Calu3 (cell line): ENCODE measurements at places on chromosomes 2 and 18.

DNA sequence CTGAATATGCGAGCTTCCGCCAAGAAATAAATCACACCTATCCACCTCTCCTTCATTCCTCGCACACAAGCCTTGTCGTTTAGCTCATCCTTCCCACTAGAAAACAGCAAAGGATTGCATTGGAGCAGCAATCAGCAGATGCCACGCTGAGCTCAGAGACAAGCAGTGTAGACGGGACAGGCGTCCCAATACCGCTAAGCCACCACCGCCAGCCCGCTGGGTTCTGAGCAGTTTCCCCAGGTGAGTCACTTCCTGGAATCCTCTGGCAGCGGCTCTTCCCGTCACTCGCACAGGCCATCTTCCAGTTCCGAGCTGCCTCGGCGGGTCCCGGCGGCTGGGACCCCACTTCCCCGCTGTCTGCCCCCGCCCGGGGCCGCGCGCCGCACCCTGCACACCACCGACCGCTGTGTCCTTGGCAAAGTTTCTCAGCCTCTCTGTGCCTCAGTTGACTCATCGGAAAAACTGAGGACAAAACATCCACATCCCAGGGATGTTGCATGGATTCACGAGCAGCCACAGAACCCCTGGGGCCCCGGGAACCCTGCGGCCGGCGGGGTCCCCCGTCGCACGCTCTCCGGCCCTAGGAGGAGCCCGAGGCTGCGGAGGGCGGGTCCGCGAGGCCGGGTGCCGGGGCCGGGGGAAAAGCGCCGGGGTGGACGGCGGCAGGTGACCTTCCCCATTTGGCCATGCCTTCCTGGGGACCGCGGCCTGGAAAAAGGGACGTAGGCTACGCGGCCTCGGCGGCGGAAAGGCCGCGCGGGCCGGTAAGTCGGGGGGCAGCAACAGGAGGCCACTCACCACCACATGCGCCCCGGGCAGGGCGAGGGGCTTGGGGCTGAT lies 573 bp downstream of the KDSR start:
- peak; percentile 70 for DNase-seq

DNA sequence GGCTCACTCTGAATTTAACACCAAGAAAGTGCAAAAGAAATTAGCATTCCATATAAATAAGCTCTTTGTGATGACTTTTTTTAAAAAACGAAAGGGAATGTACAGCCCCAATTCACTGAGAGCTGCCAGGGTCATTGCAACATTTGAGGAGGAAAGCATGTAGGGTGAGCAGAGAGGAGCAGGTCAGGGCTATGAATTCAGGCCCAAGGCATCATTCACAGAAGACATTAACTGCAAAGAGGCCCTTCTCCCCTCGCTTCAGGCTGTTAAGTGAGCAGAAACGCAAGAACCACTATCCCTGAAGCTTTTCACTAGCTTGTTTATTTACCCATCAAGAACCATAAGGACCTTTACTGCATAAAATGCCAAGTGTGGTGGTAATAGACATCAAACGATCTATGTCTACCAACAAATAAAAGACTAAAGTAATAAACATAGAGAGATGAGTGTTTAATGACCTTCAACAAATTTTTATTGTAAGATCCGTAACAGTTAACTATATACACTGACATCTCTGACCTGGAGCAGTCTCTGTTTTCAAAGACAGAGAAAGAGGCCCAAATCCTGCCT lies 333.1 kb upstream of the HNRNPA3 start:
- no peak for DNase-seq

- DNase-seq = peak; percentile 70
Observed at GRCh38 chr2:182077448-182078142, 91.9 kb downstream of the PPP1R1C start.

GRCh38 chr2:46537046-46537445 lies 57.7 kb downstream of the TMEM247 start:
- DNase-seq = no peak

GRCh38 chr2:113858764-113859163 lies 31.1 kb upstream of the ACTR3 start:
- DNase-seq = no peak

- DNase-seq = no peak
Observed at GRCh38 chr2:231716666-231717280, 8.4 kb downstream of the PTMA start.

- DNase-seq = no peak
Observed at GRCh38 chr2:102717308-102718018, 44.4 kb upstream of the TMEM182 start.

GRCh38 chr2:156448766-156449165 lies 12.6 kb downstream of the GPD2 start:
- no peak for DNase-seq

DNA sequence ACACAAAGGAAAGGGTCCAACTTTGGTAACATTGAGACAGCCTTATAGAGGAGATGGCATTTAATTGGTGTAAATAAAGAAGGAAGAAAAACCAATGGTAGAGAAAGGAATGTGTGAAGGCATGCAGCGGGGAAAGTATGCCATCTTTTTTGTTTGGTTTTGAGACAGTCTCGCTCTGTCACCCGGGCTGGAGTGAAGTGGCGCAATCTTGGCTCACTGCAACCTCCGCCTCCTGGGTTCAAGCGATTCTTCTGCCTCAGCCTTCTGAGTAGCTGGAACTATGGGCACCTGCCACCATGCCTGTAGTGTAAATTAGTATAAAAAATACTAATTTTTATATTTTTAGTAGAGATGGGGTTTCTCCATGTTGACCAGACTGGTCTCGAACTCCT lies 6.4 kb downstream of the RIOK3 start:
- DNase-seq = no peak

DNA sequence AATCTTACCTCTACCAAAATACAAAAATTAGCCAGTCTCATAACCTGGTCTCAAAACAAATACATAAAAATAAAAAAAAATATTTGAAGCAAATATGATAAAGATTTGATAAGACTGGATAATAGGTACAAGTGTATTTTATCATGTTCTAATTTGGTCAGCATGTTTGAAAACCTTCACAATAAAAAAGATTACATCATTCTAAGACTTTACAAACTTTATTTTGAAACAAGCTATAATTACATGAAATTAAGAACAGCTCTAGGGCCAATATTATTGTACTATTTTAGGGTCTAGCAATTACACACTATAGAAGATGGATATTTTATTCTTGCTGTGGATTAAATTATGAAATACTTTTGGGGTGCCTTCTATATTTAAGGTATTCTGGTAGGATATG lies 29.4 kb upstream of the MCM6 start:
- no peak for DNase-seq

DNA sequence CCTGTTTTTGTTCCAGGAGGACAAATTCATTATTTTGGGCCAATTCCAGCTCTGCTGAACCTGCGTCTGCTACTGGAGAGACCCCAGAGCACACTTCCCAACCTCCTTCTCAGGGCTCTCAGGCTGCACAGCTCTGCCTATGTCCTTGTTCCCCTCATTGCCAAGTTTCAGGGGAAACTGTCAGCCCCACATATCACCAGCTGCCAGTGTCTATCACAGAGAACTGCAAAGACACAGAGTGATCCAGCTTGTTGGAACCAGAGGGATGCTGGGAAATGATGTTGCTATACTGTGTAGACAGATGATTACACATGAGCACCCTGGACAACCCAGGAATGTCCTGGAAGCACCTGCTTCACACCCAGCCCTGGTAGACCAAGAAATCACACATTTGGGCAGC lies 67.4 kb upstream of the TMEM247 start:
- DNase-seq = no peak

DNA sequence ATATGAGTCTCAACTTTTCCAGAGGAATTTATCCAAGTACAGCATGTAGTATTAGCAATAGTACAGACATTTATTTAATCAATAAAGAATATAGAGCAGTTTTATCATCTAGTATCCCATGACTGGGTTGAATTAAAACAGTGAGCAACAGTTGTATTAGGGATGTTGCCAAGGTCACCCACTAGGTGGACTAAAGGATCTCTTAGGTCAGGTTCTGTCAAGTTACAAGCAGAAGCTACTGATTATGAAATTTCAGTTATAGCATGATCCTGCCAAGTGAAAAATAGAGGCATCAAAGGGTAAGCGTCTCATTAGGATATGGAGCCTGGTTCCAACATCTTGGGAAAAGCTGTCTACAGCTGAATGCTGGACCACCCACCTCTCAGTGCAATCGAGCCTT lies 52.1 kb upstream of the LAPTM4A start:
- no peak for DNase-seq

DNA sequence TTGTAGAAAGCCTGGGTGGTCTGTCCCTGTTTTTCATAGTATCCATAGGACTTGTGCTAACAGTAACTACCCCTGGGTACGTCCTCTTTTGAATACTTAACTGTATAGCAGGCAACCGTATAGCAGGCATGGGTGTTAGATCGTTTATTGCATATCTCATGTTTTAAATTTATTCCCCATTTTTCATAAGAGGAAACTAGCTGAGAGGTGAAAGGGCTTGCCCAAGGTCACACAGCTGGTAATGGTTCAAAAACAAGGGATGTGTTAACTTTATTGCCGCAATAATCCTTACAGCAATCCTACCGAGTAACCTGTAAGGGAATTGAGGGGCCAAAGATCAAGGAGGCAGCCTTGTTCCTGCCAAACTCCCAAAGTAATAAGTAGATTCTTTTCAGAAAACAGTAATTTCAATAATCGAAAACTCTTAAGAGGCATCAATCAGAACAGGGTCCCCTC lies 990 bp upstream of the MGAT4A start:
- DNase-seq = no peak

- no peak for DNase-seq
Observed at GRCh38 chr2:170601489-170601888, 113.6 kb upstream of the SP5 start.

- no peak for DNase-seq
Observed at GRCh38 chr2:156538083-156538504, 101.9 kb downstream of the GPD2 start.

GRCh38 chr18:44837482-44838180 lies 156.9 kb downstream of the SETBP1 start:
- DNase-seq = no peak

DNA sequence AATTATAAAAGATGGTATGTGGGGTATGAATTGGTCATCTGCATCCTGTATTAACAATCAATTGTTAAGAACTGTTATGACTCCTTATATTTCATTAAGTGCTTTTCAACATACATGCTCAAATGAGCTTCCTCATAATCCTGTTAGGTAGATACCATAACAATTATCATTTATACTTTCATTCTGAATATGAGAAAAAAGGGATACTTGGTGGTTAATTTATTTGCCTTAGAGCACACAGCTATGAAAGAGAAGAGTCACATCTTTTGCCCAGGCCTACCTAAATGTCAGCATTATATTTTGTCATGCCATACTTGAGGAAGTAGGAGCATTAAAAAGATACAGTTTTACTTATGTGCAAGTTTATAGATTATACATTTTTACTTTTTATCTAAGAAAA lies 169.6 kb downstream of the TCF4 start:
- no peak for DNase-seq

GRCh38 chr2:128753800-128754199 lies 435.1 kb upstream of the HS6ST1 start:
- DNase-seq = no peak

- DNase-seq = no peak
Observed at GRCh38 chr18:43863180-43863579, 585.9 kb upstream of the SYT4 start.

GRCh38 chr2:9795071-9795470 lies 48.2 kb upstream of the TAF1B start:
- no peak for DNase-seq
